ENCODE measurements at places on chromosomes 6 and 20.
A peak's percentile ranks its signal among the peaks of the same experiment; 100 is the strongest.

GRCh38 chr20:22232473-22232872 is 351.9 kb downstream of the FOXA2 start:
- DNase-seq = no peak

DNA sequence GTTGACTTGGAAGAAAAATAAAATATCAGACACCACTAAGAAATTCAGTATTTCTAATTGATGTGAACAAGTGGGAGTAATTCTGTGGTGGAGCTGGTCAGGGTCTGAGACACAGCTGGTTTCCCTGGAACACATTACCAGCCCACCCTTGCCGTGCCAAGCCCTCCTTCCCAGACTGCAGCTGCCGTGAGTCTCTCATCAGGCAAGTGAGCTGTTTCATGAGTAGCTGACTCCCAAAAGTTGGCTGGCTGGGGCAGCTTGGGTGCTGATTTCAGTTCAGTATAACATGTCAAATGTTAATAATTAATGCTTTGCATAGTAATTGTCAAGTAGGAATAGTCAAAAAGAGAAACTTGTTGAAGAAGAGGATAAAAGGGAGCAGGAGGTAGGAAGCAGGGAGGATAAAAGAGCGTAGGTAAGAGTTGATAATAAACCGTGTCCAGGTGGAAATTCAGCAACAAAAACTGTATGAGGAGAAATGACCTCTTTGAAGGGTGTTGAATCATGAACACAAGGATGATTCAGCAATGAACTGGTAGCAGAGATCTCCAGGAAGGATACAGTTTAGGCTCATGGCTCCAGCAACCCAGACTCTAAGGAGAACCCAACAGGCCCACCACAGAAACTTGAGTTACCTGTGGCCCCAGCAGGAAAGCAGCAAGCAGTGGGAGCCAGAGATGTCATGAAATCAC is 110.9 kb upstream of the SSTR4 start:
- peak; percentile 67 for DNase-seq

GRCh38 chr20:40678286-40678875 is 10.7 kb downstream of the MAFB start:
- no peak for DNase-seq

- no peak for DNase-seq
These were observed 4.9 kb downstream of the MAPK13 start for GRCh38 chr6:36135053-36135731.

- DNase-seq = no peak
These were observed 137.5 kb downstream of the EYS start for GRCh38 chr6:65569505-65569904.

Measured in femur (tissue), 1 donor.